GM20000 (cell line): ENCODE measurements at places on chromosomes 16 and 17.

DNA sequence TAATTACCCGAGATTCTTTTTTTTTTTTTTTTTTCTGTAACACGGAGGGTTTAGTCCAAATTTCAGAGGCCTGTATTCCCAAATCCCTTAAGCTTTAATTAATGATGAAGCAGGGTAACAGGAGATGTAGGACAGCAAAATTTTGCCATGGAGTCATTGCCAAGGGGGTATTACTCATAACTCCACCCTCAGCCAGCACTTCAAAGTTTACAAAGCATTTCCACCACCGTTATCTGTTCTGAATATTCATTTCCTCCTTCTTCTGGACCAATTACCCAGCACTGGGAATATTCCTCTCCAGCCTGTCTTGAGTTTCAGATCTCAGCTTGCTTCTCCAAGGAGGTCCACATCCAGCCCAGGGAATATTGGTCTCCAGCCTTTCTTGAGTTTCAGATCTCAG, 747.5 kb upstream of the EEF2KMT start:
- DNase-seq, result no peak

DNA sequence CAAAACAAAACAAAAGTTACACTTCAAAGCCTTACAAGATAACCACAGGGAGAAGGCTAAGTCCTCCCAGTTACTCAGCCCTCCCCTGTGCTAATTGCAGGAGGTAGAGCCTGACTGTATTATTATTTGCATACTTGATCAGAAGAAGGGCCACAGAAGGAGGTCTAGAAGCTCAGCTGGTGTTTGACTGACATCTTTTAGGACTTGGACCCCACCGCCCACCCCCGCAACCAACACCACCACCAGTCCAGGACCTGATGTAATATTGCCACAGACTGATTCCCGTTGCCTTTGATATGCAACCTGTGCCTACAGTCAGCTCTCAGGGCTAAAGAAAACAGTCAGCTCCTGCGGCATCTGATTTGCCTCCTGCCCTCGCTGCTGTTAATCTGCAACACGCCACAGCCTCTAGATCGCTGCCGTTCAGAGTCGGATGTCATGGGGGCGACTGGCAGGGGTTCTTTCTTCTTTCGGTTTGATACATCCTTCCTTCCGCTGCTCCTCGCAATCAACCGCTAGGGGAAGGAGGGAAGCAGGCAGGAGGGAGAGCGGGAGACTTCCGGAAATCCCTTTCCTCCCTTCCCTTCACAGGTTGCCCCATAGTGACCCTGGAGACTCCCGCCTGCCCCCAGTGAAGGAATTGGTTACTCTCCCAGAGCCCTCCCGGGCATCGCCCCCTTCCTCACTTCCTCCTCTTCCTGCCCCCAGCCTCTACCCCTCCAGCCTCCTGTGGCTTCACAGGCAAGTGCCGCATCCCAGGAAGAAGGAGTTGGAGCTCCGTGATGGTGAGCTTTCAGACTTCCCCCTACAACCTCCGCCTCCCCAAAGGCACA, 90.5 kb upstream of the SOX9 start:
- peak; percentile 54 for DNase-seq

DNA sequence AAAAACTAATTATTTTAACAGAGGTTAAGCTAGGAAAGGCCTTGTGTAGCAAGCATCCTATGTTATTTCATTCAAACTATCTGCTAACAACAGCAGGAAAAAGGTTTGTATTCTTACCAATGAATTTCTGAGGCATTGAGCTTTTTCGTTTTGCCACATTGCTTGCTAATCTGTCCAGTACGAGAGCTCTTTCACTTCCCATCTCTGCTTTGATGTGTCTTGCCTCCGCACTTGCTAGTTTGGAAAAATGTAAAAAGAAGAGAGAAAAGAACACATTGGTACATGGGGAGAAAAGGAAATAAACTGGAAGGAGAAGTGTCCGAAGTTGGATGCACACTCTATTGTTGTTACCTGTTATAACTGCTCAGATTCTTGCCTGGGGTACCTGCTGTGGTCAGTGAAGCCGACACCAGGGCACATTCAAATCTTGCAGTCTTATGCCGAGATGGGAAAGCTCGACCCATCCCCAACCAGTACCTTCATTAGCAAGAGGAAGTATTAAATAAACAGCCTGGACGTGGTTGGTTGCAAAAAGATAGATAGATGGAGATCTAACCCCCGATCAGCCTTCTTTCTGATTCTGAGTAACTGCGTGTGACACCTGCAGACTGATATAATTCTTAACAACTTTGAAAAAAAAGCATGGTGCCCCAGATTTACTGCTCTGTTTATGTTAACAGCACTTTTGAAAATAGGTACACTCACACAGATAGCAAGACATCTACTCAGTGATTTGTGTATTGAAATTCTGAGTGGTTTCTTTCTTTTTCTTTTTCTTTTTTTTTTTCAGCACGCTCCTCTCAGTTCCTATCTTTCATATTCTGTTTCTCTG, 40.0 kb downstream of the GRB7 start:
- peak; percentile 50 for DNase-seq

- no peak for DNase-seq
Measured at GRCh38 chr16:87271256-87271655, 45.9 kb downstream of the C16orf95 start.

- DNase-seq, result no peak
Measured at GRCh38 chr17:22512997-22513538, 820.7 kb downstream of the KCNJ18 start.

- peak; percentile 95 for DNase-seq
Measured at GRCh38 chr17:38557836-38558727, 47.7 kb downstream of the SRCIN1 start.

DNA sequence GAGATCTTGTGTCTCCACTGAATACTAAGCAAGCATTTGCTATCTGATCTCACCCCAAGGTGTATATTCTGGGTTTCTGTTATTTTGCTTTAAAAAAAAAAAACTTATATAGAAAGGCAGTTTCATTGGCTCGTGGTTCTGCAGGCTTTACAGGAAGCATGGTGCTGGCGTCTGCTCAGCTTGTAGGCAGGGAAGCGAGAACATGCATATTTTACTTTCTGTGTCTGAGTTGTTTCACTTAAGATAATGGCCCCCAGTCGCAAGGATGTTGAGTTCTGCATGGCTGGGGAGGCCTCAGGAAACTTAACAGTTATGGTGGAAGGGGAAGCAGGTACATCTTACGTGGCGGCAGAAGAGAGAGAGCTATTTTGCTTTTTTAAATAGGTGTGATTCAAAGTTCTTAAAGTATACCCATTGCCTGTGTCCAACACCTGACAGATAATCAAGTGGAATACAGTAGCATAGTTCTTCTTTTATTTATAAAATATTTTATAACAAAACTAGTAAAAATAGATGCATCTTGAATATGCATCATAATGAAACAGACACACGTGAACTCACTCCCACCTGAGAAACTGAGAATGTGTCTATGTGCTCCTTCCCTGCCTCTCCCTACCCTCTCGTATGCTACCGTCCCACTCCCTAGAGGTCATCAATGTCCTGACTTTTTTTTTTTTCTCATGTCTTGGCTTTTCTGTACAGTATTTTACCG, 15.4 kb upstream of the ARHGAP17 start:
- no peak for DNase-seq

GRCh38 chr16:83933885-83934683, 19.0 kb upstream of the OSGIN1 start:
- DNase-seq, result no peak

GRCh38 chr16:23501291-23501690, 9.0 kb downstream of the GGA2 start:
- DNase-seq, result no peak

- DNase-seq, result no peak
Measured at GRCh38 chr16:84680165-84680842, 19.5 kb upstream of the USP10 start.

GRCh38 chr16:2846511-2847310, 11.3 kb downstream of the PRSS22 start:
- no peak for DNase-seq

GRCh38 chr17:55200904-55201303, 63.9 kb upstream of the HLF start:
- DNase-seq, result no peak

DNA sequence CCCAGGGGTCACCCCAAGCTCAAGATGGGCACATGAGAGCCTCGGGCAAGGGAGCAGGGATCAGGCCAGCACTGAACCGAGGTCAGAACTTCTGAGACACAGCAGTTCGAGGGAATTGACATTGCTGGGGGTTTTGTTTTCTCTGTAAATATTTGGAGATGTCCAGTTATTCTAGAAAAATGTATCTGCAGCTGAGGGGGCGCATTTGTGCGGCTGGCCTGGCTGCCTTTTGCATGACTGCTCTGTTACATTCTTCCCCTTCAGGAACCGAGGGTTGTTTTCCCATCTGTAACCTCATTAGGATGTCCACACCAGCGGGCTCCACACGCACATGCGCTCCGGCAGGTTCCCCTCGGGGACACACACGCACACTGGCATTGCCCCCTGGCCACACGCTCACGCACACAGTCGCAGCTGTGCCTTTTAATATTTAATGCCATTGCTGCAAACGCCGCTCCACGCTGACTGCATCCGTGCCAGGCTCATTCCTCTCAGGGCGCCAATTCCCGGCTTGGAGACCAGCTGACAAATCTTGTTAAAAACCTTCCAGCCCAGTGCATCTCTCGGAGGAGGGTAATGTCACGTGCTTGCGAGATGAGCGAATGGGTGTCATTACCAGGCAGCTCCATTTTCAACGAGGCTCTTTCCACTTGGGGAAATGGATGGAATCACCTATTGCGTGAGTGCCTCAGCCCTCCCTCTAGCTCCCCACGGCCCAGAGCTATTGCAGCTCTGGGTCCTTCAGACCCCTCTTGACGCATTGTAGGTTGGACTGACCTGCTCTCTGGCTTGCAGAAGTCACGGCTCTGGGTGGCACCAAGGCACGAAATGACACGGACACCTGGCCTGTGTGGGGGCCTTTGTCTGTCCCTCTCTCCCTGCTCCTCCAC, 13.1 kb downstream of the CCR7 start:
- no peak for DNase-seq

- peak; percentile 83 for DNase-seq
Measured at GRCh38 chr17:43878260-43879175, 28.8 kb downstream of the MPP2 start.

DNA sequence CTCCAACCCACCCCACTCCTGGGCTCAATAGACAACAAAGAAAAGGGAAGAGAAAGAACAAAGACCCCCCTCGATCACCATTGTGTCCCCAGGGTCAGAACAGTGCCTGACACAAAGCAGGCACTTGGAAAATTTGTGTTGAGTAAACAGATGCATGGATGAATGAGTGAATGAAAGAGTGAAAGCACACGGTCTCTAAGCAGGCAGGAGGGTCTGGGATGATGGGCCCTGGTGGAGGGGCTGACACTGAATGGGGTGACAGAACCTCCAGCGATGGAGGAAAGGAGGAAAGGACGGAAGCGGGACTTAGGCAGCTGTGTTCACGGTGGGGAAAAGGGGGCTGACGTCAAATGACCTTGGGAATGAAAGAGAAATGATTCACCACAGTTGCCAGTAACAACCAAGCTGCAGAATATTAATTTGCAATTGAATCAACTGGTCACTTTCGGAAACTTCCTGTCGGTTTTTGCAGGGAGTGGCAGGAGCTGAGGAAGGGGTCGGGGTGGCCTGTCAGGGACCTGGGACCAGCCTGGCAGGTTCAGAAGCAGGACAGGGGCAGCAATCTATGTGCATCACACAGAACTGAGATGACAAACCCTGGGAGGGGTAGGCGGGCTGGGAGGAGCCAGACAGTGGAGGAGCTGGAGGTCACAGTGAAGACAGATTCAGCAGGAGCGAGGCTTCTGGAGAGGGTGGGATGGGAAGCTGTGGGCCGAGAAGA, 6.7 kb upstream of the GAST start:
- no peak for DNase-seq

DNA sequence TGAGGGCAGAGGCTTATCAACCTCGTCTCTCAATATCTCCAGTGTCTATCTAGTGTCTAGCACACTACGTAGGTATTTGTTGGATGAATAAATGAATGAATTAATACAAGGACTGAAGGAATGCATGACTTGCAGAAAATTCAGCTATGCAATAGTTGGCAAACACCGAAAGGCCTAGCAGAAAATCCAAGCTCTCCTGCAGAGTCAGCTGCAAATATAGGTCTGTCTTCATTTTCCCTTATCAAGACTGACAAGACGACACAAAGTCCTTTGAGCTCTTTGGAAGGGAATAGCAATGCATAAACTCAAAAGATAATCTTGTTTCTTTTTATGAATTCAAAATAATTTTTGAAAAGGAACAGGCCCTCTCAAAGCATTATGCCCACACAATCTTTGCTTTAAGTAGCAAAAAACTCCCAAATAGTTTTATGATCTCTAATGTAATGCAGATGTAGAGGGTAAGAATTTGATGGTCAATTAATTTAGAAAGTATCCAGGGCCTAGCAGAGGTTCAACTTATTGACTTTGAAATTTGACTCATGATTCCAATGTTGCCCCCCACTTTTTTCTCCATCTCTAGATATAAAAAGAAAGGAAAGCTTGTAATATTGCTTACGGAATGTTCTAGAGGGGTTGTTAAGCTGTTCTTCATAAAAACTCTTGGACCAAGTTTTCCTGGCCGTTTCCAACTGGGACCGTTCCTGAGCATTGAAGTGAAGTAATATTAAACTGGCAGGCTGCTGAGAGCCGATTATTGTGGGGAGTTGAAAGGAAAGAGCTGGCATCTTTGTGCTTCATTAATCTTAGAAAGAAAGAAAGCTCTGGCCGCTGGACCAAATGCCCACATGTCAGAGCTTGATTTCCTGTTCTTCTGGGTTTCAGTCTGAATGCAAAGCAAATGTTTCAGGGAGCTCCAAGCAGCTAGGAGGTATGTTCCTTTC, 227.3 kb downstream of the HS3ST3A1 start:
- no peak for DNase-seq
